Common myeloid progenitor, CD34-positive (primary cell): ENCODE measurements at places on chromosomes 6 and 20.

- DNase-seq, result no peak
Measured at GRCh38 chr6:84508334-84508733, 256.1 kb downstream of the TBX18 start.

GRCh38 chr6:104349191-104349590, 510.5 kb downstream of the HACE1 start:
- DNase-seq, result no peak

DNA sequence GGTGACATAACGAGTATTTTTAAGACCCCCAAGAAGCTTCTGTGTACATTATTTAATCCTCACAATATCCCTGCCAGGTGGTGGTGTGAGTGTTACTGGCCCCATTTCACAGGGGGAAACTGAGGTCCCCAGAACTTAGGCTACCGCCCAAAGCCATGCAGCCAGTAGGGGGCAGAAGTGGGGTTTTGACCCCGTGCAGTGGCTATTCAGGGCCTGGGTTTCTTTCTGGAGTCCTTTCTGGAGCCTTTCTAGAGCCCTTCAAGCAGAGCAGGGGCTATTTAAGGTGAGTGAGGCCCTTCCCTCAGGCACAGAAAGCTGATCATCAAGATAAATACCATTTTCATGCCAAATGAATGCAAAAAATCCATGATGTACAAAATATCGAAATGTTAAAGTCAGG, 59.0 kb downstream of the CTCFL start:
- no peak for DNase-seq

DNA sequence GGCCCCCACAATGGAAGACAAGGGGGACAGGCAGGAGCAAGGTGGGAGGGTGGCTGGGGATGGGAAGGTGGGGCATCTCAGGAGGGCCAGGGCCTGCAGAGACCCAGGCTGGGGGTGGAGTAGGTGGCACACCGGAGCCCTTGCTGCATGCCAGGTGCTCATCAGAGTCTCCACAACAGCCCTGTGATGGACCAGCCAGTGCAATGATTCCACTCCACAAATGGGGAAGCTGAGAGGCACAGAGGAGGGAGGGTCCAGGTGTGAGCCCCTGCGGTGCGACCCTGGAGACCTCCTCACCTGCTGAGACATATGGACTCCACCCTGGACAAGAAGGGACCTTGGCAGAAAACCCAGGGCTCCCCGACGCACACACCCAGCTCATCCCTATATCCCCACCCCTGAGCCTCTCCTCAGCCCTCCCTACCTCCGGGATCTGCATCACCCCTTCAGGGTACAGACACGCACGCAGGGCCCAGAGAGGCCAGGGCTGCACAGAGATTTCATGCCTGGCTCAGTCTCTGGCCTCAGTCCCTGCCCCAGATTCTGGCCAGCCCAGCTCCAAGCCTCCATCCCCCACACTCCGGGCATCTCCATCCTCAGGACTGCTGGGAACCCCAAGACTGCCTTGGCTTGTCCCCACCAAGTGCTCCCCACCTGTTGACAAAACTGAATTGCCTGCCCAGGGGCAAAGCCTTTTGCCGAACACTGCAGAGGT, 7.1 kb upstream of the GRM4 start:
- no peak for DNase-seq

DNA sequence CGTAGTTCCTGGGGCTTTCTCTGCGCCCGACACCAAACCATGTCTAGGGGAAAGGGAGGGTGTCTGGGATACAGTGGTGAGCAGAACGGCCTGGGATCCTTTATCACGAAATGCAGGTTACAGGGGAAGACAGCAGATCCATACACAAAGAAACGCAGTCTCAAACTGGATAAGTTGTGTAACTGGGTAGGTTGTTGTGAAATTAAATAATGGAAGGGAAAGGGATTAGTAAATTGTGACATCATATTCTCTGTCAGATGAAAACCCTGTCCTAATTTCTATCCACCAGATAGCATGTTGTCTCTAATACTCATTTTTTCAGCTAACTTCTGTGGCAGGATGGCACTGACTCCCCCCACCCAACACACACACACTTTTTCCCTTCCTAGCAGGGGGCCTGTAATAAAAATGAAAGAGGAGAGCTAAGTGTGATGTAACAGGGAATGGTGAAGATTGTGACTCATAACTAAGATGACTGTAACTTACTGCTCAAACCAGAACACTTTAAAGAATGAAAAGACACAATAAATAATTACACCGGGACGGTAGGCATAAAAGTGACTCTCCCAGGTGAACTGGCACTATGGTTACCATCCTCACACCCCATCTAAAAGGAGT, 769 bp upstream of the TRPC4AP start:
- DNase-seq, result no peak

- DNase-seq, result peak; percentile 70
Measured at GRCh38 chr6:13068586-13069210, 259.6 kb downstream of the TBC1D7 start.

DNA sequence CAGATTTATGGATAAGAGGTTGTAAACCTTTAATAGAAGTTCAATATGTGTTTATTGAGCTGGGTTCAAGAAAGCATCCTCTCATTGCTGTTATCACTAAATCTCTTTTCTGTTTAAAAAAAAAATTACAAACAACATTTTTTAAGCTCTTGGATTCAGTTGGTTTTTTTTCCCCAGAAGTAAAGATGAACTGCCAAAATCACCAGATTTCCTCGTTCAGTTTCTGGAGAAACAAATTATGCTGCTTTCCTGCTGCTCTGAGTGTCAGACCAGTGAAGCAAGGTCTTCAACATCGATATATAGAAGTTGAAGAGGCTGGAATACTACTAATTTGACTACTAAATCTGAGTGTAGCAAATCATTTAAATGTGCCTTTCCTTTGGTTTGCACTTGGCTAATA, 352.1 kb upstream of the IRAK1BP1 start:
- no peak for DNase-seq

GRCh38 chr6:119628691-119629594, 279.4 kb upstream of the MAN1A1 start:
- peak; percentile 51 for DNase-seq

DNA sequence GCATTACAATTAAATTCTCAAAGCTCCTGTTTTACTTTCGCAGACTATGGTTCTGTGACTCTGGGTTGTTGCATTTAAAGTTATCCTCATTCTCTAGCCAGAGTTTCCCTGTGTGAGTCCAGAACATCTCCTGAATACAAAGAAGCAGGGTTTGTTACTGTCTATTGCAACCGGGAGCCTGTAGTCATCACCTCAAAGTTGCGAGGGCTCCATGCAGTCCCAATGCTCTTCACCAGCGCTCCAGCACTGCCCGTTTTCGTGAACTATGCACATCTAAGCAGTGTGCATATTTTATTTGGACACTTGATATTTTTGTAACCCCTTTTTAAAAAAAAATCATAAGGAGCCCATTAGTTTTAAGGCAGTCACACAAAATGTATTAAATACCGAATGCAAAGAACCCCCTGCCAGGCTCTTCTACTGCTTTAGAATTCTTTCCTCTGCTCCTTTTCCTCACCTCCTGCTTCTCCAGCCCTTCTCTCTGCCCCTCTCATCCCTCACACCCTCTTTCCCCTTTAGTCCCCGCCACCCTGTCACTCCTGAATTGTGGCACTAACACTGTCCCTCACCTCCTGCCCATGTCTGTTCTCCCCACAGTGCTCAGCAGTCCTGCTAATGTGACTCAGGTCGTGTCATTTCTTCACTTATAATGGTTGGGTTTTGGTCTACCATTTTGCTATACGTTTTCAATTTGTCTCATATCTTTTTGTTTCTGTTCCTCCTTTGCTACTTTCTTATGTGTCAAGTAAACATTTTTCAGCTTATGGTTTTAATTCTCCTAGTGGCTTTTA, 1.1 kb upstream of the HLA-C start:
- DNase-seq, result no peak

- DNase-seq, result peak; percentile 2
Measured at GRCh38 chr6:74409447-74409846, 713.4 kb downstream of the CD109 start.

DNA sequence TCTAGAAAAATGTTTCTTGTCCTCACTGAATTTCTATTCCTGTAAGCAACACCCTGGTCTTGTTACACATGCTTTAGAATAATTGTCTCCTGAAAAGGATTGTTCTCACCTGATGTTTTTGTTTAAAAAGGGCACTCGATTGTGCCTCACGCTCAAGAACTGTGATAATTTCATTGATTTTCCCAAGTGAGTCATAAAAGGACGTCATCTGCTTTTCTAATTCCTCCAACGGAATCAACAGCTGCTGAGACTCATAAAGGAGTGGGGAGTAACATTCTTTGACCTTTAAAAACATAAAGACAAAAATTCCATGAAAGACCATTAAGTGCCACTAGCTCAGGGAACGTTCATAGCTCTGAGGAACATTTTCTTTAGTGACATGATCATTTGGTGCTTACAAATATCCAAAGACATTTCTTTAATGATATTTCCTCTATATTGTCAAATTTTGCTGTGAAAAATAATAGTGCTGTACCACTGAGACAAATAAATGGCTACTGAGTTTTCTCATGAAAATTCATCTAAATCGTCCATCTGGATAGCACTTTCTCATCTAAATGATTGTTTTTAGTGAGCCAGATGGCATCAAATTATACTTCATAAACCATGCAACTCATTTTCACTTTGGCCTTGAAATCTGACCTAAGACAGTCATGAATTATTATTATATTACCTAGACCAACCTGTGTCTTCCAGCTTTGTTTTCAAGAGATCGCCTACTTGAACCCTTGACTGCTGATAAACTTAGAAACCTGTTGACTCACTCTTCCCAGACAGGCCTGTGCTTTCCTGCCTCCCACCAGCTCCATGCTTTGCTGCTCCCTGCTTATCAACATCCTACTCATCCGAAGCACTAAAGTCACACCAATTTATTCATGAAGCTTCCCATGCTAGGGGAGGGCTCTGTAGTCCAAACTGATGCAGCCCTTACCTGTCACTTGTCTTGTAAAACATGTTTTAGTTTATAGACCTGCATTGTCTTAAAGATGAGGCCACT, 178.2 kb downstream of the SYNE1 start:
- DNase-seq, result no peak

DNA sequence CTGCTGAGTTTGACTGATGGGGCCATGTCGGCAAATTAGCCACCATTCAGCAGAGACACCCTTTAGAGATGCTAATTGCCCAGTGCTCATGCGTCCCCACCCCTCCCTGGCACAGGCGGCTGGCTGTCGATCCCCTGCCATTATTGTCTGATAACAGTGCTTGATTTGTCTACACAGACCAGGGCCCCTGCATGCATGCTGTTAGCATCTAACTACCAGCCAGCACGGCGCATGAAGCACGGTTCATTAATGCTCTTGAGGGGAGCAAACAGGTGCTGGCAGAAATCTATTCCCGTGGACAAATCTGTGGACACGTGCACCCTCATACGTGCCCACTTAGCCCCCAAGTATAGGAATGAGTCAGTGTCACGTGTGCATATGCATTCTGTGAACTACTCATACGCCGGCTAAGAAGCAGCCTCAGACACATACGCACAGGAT, 32.2 kb downstream of the KCNB1 start:
- no peak for DNase-seq

- DNase-seq, result no peak
Measured at GRCh38 chr6:119140196-119141140, 62.0 kb upstream of the FAM184A start.

- DNase-seq, result no peak
Measured at GRCh38 chr6:24194978-24195700, 69.1 kb downstream of the NRSN1 start.

DNA sequence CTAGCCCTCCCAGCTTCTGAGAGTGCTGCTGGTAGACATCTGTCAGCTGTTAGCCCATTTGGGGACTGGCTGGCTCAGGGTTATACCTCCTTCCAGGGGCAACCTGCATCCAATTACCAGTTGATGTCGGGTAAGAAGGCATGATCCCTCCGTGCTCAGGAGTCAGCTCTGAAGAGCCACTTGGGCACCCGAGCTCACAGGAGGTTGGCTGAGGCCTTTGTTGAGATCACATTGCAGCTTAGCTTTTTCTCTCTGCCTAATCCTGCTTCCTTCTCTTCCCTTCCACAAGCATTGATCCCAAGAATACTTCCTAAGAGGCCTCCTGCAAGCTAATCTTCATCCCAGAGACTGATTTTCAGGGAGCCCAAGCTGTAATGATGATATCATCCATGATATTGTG, 35.5 kb downstream of the SCP2D1 start:
- no peak for DNase-seq

DNA sequence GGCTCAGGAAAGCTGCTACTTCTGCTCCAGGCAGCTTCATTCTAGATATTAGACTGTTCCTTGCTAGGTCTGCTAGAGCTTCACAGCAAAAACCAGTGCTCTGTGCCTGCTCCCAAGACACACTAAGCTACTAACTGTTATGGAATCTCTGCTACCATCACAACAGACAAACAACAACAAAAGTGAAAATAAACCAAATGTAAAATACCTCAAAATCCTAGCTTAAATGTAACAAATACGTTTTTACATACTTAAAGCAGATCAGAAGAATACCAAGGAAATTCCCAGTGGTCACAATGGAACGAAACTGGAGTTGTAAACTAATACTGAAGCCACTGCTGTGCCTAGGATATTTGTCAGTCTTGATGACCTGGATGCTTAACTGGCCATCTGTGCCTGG, 84.6 kb upstream of the EZR start:
- DNase-seq, result no peak

- DNase-seq, result no peak
Measured at GRCh38 chr6:169240591-169241390, 12.9 kb downstream of the THBS2 start.

- DNase-seq, result no peak
Measured at GRCh38 chr6:151225919-151226318, 13.8 kb upstream of the AKAP12 start.

DNA sequence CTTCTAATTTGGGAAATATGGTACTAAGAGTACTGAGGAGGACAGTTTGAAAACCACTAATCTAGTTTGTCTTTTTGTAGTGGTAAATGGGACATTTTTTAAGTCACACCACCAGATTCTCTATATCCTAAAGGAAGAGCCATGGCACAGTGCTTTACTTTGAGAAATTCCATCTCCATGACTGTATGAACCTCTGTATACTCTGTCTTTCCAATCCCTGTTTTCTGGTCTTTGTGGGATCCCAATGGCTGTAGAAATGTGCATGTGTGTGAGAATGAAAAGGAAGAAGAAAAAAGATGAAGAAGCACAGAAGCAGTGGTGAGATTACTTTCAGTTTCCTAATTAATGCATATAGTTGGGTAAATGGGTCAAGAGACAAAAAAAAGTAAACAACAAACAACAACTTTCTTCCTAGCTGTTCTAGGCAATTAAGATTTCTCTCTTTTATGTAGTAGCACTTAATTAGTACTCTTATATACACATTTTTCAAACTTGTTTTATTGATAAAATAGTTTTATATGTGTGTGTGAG, 141.2 kb upstream of the HCRTR2 start:
- DNase-seq, result no peak

DNA sequence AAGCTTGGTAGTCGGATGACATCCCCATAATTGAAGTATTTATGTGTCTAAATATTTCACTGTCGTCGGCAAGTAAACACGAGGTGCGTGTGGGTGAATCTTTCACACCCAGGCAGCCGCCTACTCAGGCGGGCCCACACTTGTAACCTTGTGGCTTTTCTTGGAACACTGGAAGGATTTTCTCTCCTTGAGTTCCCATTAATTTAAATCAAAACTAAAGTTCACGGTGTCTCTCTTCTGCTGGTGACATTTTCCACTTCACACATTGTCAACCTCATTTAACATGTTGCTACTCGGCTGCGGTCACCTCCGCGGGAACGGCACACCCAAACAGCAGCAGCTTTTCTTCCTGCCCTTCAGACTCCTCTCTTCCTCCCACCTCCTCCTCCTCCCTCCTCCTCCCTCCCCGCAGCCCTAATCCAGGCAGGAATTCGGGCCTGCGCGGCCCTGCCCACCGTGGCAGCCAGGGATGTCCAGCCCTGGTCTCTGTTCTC, 336.6 kb downstream of the QKI start:
- peak; percentile 20 for DNase-seq

- no peak for DNase-seq
Measured at GRCh38 chr6:141370438-141370837, 762.3 kb upstream of the GJE1 start.
